CD4-positive, CD25-positive, alpha-beta regulatory T cell (primary cell): ENCODE measurements at places on chromosomes 2 and 18.

DNA sequence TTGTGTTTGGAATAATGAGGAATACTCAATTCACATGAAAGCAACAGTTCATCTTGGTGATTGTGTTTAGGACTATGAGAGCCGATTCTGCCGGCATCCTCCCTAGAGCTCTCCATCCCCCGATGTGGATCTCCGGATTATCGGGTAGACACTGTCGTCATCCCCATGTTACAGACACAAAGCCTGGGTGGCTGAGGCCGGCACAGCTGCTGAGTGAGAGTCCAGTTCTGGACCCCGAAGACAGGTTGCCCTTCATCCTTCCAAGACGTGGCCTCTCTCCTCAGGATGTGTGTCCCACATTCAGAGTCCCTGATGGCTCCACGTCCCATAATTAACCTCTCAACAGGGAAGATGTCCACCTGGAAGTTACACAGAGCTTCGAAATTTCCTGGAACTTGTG, 129.3 kb downstream of the HDAC4 start:
- DNase-seq = no peak
- H3K36me3 ChIP-seq = no peaks in the 10 kb centered on the region
- H3K4me3 ChIP-seq = no peak overlapping the region
- H3K4me1 ChIP-seq = peaks cover 58% of the 10 kb centered on the region
- H3K27me3 ChIP-seq = no peaks in the 10 kb centered on the region

GRCh38 chr2:229150317-229150716, 120.8 kb downstream of the PID1 start:
- H3K27me3 ChIP-seq = no peaks in the 10 kb centered on the region
- no peaks in the 10 kb centered on the region for H3K36me3 ChIP-seq
- H3K4me3 ChIP-seq = no peak overlapping the region
- H3K4me1 ChIP-seq = no peaks in the 10 kb centered on the region
- DNase-seq = no peak

- no peak overlapping the region for H3K4me3 ChIP-seq
- H3K27ac ChIP-seq = no peak overlapping the region
- no peaks in the 10 kb centered on the region for H3K4me1 ChIP-seq
- H3K36me3 ChIP-seq = no peaks in the 10 kb centered on the region
- no peaks in the 10 kb centered on the region for H3K27me3 ChIP-seq
Observed at GRCh38 chr2:99602476-99602875, 112.7 kb upstream of the REV1 start.

DNA sequence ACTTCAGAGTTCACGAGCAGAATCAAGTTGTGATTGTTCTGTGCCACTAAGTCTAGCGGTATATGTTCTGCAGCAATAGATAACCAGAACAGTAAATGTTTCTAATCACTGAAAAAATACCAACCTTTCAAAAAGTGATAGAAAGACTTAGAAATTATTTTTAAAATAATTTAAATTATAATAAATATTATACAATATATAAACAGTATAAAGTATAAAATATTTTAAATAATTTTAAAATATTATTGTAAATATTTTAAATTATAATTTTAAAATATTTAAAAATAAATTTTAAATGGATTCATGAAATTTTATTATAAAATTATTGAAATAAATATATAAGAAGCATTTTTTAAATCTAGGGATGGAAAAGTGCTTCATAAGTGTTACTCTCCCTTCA, 126.3 kb upstream of the ID2 start:
- no peaks in the 10 kb centered on the region for H3K4me1 ChIP-seq
- DNase-seq = no peak
- H3K27me3 ChIP-seq = no peaks in the 10 kb centered on the region
- H3K27ac ChIP-seq = no peak overlapping the region
- H3K4me3 ChIP-seq = no peak overlapping the region

DNA sequence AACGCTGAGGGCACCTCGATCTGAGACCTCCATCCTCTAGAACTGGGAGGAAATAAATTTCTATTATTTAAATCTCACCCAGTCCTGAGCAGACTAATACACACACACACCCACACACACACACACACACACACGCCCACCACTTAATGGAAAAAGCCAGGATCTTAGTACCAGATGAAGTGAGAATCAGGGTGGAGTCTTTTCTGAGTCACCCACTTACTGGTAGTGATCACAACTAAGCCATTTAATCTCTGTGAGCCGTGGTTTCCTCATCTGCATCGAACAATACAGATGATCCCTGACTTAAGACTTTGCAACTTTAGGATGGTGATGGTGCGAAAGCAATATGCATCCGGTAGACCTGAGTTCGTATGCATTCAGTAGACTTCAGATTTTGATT, 18.6 kb downstream of the THNSL2 start:
- no peak overlapping the region for H3K4me3 ChIP-seq
- no peak for DNase-seq
- H3K27ac ChIP-seq = no peak overlapping the region
- no peaks in the 10 kb centered on the region for H3K36me3 ChIP-seq
- no peaks in the 10 kb centered on the region for H3K4me1 ChIP-seq
- H3K27me3 ChIP-seq = peaks cover 3% of the 10 kb centered on the region

GRCh38 chr2:74293191-74293991, 49.8 kb downstream of the SLC4A5 start:
- no peak overlapping the region for H3K27ac ChIP-seq
- peaks cover 27% of the 10 kb centered on the region for H3K4me1 ChIP-seq
- DNase-seq = no peak
- H3K4me3 ChIP-seq = no peak overlapping the region
- H3K36me3 ChIP-seq = no peaks in the 10 kb centered on the region
- no peaks in the 10 kb centered on the region for H3K27me3 ChIP-seq

DNA sequence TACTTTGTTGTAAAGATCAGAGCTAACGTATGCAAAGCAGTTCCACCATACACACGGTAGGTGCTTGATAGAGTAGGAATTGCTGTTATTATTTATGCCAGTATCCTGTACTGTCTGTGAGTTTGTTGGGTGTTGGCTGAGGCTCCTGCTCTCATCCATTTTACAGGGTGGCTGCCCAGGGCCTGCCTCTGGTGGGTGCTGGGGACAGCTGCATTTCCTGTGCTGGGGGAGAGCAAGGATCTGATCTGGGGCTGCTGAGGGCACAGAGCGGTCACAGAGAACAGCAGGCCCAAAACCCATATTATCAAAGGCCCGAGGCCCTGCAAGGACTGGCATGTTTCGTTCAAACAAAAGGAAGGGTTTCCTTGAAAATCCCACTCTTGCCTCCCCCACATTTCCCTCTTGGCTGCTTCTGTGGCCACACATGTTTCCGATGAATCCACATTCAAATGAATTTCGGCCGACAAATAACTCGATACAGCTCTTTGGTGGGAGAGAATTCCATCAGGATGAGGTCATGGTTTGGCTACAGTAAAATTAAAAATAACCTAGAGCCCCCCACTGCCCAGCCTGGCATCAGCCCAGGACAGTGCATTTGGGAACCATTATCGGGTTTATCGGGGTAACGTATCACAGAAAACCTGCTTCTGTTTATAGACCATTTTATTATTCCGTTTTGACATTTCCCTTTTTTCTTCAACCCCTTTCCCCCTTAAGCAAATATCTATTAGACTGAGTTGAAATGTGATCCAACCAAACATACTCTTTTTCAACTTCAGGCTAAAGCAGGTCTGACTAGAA, 143.4 kb downstream of the CYRIA start:
- DNase-seq = no peak
- no peak overlapping the region for H3K4me3 ChIP-seq
- no peaks in the 10 kb centered on the region for H3K27me3 ChIP-seq
- no peaks in the 10 kb centered on the region for H3K4me1 ChIP-seq

GRCh38 chr2:24329700-24330099, 30.6 kb downstream of the ITSN2 start:
- no peak overlapping the region for H3K4me3 ChIP-seq
- H3K4me1 ChIP-seq = no peaks in the 10 kb centered on the region
- DNase-seq = no peak
- H3K27me3 ChIP-seq = no peaks in the 10 kb centered on the region
- no peak overlapping the region for H3K27ac ChIP-seq
- H3K36me3 ChIP-seq = no peaks in the 10 kb centered on the region

DNA sequence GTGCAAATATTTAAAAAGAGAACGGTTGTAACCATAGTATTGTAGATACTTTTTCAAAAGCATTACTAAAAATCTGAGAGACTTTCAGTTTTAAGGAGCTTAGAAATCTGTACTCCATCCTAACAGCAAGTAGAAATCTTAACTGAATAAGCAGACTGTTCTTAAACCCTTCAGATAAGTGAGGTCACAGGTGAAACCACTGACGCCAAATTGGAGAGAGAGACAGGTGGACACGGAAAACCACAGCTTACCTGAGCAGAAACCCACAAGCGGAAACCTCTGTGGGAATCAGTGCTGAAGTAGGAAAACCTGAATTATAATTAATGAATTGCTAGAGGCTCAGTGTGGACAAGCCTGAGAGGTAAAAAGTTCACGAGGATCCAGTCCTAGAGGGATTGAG, 959.4 kb upstream of the CELF4 start:
- no peaks in the 10 kb centered on the region for H3K36me3 ChIP-seq
- H3K27me3 ChIP-seq = no peaks in the 10 kb centered on the region
- DNase-seq = no peak
- H3K4me1 ChIP-seq = no peaks in the 10 kb centered on the region
- no peak overlapping the region for H3K27ac ChIP-seq
- no peak overlapping the region for H3K4me3 ChIP-seq

- no peak overlapping the region for H3K27ac ChIP-seq
- DNase-seq = no peak
- H3K36me3 ChIP-seq = no peaks in the 10 kb centered on the region
- H3K27me3 ChIP-seq = no peaks in the 10 kb centered on the region
- H3K4me1 ChIP-seq = no peaks in the 10 kb centered on the region
- H3K4me3 ChIP-seq = no peak overlapping the region
Observed at GRCh38 chr18:12492907-12493306, 85.2 kb downstream of the PRELID3A start.

- DNase-seq = no peak
- no peaks in the 10 kb centered on the region for H3K27me3 ChIP-seq
- H3K4me3 ChIP-seq = no peak overlapping the region
- no peaks in the 10 kb centered on the region for H3K36me3 ChIP-seq
- H3K4me1 ChIP-seq = no peaks in the 10 kb centered on the region
- H3K27ac ChIP-seq = no peak overlapping the region
Observed at GRCh38 chr2:7649461-7650228, 732.4 kb downstream of the RNF144A start.

GRCh38 chr2:2056531-2056930, 274.5 kb downstream of the MYT1L start:
- DNase-seq = no peak
- no peaks in the 10 kb centered on the region for H3K27me3 ChIP-seq
- no peak overlapping the region for H3K4me3 ChIP-seq
- H3K27ac ChIP-seq = no peak overlapping the region

GRCh38 chr2:174664084-174664759, 66.6 kb upstream of the WIPF1 start:
- no peaks in the 10 kb centered on the region for H3K27me3 ChIP-seq
- DNase-seq = no peak

DNA sequence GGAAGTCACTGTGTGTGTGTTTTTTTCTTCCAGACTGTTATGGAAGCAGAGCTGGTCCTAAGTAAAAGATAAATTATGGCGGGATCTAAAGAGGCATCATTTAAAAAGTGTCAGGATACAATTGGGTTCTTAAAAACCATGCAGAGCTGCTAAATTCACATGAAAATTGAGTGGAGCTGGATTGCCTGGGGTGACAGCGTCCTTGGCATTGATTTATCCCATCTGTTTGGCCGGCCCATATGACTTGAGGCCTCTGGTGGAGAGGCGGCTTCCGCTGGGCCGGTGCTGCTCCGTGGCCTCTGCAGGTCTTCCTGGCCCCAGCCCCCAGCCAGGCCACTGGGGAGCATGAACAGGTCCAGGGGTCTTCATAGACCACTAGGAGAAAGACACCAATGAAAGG, 165.5 kb downstream of the GLI2 start:
- H3K27ac ChIP-seq = no peak overlapping the region
- H3K4me1 ChIP-seq = no peaks in the 10 kb centered on the region
- no peaks in the 10 kb centered on the region for H3K36me3 ChIP-seq
- H3K27me3 ChIP-seq = no peaks in the 10 kb centered on the region

- no peaks in the 10 kb centered on the region for H3K4me1 ChIP-seq
- no peak overlapping the region for H3K27ac ChIP-seq
- no peaks in the 10 kb centered on the region for H3K36me3 ChIP-seq
- no peaks in the 10 kb centered on the region for H3K27me3 ChIP-seq
Observed at GRCh38 chr2:198973785-198974184, 484.0 kb downstream of the SATB2 start.

- H3K27me3 ChIP-seq = no peaks in the 10 kb centered on the region
- H3K36me3 ChIP-seq = no peaks in the 10 kb centered on the region
- peaks cover 28% of the 10 kb centered on the region for H3K4me1 ChIP-seq
- peak overlapping the region; percentile 51 for H3K27ac ChIP-seq
- H3K4me3 ChIP-seq = no peak overlapping the region
Observed at GRCh38 chr2:9703701-9704221, 73.0 kb upstream of the YWHAQ start.

DNA sequence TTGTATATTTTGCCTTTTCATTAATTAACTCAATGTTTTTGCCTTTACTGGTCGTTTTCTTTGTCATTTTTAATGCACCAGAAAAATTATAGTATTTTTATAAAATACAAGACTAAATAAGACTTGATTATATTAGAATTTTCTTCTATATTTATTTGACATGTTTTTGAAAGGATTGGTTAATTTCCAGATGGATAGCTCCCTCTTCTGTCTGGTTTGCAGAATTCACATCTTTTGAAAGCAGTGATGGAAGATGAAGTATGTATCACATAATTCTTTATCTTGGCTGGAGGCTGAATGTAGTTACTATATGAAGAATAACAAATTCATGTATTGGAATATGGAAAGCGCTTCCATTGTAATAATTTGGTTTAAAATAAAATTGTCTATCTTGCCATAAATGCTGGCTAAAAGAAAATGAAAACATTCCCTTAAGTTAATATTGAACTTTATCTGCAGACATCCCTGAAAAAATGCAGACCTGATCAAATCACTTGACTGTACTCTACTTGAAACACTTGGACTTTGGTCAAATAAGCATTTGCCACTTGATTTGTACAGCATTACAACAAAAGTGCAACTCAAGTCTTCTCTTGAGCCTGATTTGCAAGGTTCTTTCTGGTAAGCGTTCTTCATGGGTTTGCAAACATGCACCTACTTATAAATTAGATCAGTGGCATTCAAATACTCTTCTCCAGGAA, 86.3 kb upstream of the EFEMP1 start:
- no peaks in the 10 kb centered on the region for H3K36me3 ChIP-seq
- DNase-seq = no peak
- no peaks in the 10 kb centered on the region for H3K27me3 ChIP-seq
- no peak overlapping the region for H3K4me3 ChIP-seq
- H3K4me1 ChIP-seq = no peaks in the 10 kb centered on the region
- H3K27ac ChIP-seq = no peak overlapping the region
